ENCODE measurements at places on chromosomes 2 and 18. TPM values are rescaled to one million over a fixed set of nuclear protein-coding genes. Genes with fewer than 3 reads are reported as not detected.
A peak's percentile ranks its signal among the peaks of the same experiment; 100 is the strongest.

Gene GPBAR1
- total RNA-seq: 0.88 TPM

Gene UBE2F
- 175 TPM for total RNA-seq

Gene NCOA1
- total RNA-seq: 29.1 TPM

Gene SERPINB2
- total RNA-seq: not detected

Gene PIEZO2
- not detected for total RNA-seq

Gene RAB6C
- total RNA-seq: not detected

Gene WDR43
- 102 TPM for total RNA-seq

Gene KCNJ3
- not detected for total RNA-seq

Gene IGFBP5
- not detected for total RNA-seq

Gene UNC50
- total RNA-seq: 21.6 TPM

Gene HES6
- 4.7 TPM for total RNA-seq

Gene AMER3
- not detected for total RNA-seq

- DNase-seq: no peak
These were observed 206.2 kb downstream of the EXOC6B start for GRCh38 chr2:72619626-72620025.

GRCh38 chr2:24972315-24972961 lies 683 bp upstream of the DNAJC27 start:
- DNase-seq: peak; percentile 57

GRCh38 chr2:59875836-59876235 lies 677.6 kb downstream of the BCL11A start:
- no peak for DNase-seq

GRCh38 chr18:58438958-58439300 lies 190.0 kb downstream of the ALPK2 start:
- no peak for DNase-seq

DNA sequence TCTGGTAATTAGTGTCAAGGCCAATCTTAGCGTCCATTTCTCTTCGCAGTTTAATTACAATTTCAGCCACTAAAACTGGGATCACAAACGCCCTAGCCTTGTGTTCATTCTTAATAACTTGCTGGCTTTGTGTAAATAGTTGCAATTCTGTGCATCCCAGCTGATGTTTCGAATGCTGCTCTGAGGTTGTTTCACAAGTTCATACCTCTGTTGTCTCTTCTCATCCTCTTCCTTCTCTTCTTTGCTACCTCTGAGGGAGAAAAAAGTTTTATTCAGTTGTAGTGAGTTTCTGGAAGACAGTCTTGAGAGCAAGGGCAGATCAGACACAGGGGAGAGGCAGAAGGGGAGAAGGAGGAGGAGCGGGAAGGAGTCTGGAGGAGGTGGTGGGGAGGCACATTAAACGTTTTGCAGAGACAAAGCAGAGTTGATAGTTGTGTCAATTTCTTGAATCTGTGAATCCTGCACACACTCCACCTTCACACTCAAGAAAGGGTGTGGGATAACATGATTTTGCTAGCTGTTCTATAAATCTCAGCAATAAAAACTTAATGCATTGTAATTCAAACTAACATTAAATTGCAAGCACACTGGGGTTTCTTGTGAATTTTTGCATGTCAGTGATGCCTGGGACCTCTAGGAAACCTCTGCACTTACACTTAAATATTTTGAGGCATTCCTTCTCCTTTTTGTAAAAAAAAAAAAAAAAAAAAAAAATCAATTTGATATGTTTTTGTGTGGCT lies 6.8 kb downstream of the MEIS1 start:
- no peak for DNase-seq

- DNase-seq: no peak
These were observed 517.1 kb upstream of the SYT4 start for GRCh38 chr18:43794363-43794762.

- no peak for DNase-seq
These were observed 535 bp downstream of the ATG4B start for GRCh38 chr2:241637795-241638660.

GRCh38 chr18:51132256-51132935 lies 65.1 kb downstream of the MEX3C start:
- DNase-seq: no peak

GRCh38 chr2:20352581-20353216 lies 2.1 kb upstream of the PUM2 start:
- no peak for DNase-seq

- no peak for DNase-seq
These were observed 1348.0 kb upstream of the PIK3C3 start for GRCh38 chr18:40606996-40607395.

GRCh38 chr2:206846981-206847834 lies 81.8 kb downstream of the FASTKD2 start:
- no peak for DNase-seq

DNA sequence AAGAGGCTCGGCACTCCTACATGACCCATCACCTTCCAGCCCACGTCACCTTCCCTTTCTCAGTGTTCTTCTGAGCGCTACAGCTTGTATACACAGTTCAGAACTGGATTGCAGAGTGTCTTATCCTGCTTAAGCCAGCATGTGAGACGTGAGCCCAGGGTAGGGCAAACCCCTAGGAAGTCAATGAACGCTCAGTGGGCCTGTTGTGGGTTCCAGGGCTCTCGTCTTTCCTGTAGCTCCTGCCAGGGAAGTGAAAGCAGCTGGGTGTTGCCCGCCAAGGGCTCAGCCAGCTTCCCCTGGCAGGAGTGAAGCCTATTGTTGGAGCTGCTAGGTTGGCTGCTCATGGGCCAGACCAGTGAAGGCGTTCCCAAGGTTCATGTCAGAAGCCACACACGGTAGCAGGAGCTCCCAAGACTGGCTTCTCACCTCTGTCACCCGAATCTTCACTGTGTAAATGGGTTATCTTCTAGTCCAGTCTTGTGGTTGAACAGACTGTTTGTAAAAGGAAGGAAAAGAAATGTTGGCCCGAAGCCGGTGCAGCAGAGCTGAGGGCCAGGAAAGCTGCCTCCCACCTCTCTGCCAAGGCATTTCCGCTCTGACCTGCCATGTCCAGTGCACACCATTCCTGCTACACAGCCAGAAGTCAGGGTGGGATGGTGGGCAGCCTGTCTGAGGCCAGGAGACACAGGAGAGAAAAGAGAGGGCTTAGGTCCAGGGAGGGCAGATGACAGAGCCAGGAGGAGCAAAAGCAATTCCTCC lies 69.6 kb upstream of the RMDN2 start:
- DNase-seq: no peak

- DNase-seq: no peak
These were observed 36.6 kb upstream of the METAP1D start for GRCh38 chr2:171963198-171963597.

DNA sequence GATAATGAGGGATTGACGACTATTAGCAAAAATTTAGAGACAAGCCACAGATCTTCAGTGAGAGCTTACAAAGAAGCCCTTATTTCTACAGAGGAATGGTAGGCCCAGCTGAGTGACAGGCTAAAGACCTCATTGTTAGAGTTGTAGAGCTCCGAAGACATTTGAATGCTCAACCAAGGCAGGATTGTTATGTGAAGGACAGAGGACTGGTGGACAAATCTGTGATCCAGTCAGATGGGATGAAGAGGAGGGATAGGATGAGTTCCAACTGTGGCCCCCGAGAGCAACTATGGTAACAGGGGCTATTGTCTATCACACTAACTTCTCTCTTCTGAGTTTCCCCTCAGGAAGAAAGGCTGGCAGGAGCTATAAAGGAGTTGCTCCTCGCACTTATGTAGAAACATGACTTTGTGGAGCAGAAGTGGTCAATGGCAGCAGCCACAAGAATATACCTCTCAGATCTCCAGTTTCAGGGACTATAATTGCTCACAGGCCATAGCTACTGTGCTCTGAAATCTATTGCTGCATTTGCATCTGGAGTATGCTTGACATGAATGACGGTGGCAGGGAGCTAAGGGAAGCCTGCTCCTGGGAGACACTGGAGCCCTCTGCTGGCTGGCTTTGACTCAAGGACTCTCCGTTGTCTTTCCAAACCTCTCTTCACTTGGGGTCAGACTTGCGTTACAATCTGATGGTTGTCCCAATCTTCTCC lies 50.3 kb upstream of the GREB1L start:
- no peak for DNase-seq

DNA sequence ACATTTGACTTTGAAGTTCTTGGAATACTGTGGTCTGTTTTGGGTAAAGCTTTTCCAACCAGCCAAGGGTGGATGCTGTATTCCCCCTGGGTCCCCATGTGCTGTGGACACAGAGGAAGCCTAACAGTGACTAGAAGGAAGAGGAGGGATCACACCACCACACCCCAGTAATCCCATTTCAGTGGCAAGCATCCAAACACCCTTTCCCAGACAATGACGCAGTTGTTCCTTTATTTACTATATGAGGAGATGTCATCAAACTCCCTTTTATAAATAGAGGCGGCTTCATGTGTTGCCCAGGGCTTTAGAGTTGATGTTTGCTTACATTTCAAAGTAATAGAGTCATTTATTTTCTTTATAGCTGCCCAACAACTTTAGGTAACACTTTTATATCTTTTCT lies 959.4 kb upstream of the GYPC start:
- no peak for DNase-seq

DNA sequence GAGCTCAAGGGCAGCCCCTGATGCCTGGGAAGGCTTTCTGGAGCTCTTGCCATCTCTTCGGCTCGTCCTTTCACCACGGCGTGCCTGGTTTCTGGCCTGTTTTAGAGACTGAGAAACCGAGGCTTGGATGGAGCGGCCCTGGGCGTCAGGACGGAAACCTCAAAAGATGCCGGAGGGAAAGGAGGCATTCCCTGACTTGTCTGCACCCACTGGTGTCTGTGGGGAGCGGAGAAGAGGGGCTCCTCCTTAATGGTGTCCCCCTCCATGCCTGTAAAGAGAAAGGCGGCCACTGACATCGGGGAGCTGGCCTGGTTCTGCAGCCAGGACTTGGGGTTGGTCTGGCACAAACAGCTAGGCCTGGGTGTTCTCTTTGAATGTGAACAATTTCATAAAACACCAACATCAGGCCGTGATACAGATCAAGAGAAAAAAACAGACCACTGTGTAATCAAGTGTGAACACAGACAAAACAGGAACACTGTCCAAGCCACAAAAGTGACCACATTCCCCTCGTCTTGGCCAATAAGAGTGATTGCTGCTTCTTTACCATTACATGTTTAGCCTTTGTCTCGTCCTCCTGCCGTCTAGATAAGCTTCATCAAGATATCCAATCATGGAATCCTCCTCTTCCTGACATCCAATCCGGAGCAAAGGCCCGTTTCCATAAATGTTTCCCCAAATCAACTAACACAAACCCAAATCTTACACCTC lies 633 bp upstream of the ILKAP start:
- no peak for DNase-seq

DNA sequence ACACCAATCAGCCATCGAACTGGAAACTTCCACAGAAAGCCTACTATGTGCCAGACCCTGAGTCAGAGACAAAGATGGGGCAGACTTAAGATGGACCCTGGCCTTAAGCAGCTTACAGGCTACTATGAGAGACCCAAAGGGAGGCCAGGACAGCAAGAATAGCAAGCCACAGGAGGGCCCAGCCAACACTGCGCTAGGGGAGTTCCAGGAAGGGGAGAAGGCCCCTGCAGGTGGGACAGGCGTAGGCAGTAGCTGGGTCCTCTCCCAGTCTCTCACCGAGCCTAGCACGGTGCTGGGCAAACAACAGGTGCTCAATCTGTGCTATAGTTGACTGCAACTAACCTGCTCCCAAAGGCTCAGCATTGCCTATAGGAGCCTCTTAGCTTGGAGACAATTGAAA lies 136.2 kb downstream of the CLIP4 start:
- DNase-seq: no peak

- DNase-seq: no peak
These were observed 240.9 kb downstream of the AGAP1 start for GRCh38 chr2:235734688-235735231.

DNA sequence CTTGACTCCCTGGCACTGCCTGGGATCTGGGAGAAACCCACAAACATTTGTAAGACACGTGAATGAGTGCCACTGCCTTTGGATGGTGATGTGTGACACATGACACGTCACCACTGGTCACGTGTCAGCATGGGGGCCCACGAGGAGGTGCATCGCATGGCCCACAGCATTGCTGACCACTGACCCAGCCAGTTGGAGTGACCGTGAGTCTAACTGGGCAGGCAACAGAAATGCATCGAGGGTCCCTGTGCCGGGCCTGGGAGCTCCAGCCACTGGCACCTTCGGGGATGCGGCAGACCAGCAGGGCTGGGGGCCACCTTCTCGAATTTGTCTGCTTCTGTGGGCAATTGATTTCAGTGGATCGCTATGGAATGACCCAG lies 121.9 kb upstream of the HDAC4 start:
- DNase-seq: no peak

DNA sequence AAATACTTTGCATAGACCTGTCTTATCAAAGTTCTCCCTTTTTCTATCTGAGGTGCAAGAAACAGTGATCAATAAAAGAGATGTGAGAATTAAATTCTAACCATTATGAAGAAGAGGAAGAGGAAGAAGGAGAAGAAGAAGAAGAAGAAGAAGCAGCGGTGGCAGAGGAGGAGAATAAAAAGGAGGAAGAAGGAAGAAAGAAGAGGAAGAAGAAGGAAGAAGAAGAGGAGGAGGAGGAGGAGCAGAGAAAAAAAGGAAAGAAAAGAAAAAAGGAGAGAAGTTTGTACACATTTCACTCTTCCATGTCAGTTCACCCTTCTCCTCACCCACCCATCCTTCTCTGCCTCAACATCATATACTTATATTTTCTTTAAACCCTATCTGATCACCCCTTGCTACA lies 68.4 kb downstream of the METTL4 start:
- no peak for DNase-seq

DNA sequence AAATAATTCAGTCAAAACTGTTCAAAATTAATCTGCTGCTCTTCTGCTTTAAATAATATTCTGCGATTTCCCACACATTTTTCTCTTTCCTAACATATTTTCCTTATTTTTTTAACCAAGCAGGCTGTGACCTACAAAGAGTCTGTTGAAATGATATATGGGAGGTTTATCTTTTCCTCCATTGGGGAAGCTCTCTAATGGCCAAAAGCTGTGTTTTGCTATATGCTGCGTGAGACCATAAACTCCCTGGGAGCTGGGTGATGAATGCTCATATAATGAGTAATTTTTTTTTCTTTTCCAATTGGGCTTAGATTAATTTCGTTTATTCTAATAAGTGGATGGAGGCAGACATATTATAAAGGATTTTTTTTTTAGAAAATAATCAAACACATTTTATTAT lies 72.2 kb upstream of the MAP2 start:
- DNase-seq: no peak

GRCh38 chr2:144475569-144476275 lies 44.2 kb downstream of the ZEB2 start:
- DNase-seq: no peak

GRCh38 chr2:41711736-41712135 lies 336.1 kb upstream of the PKDCC start:
- DNase-seq: no peak

DNA sequence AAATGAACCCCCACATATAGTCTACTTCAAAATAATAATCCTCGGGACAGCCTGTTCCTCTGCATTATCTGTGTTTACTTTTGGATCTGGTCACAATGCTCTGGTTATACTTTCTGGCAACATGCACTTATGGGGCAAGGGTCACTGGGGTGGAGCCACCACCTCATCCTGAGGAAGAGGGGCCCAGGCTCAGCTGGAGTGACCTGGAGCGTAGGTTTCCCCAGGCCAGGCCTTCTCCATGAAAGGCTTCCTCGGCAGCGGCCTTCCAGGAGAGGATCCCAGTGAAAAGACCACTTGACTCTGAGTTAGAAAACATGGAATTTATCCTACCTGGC lies 237.4 kb downstream of the SETBP1 start:
- DNase-seq: no peak

All from activated naive CD4-positive, alpha-beta T cell treated with anti-CD3 and anti-CD28 coated beads, Interleukin-2, amount 50 U/mL, for 72 hours (primary cell).